MV-4-11 (cell line): ENCODE measurements at places on chromosomes 11 and 22.

- no peak for DNase-seq
Measured at GRCh38 chr11:107182978-107183377, 164.7 kb upstream of the GUCY1A2 start.

- no peak for DNase-seq
Measured at GRCh38 chr11:127648583-127648982, 648.0 kb upstream of the KIRREL3 start.

DNA sequence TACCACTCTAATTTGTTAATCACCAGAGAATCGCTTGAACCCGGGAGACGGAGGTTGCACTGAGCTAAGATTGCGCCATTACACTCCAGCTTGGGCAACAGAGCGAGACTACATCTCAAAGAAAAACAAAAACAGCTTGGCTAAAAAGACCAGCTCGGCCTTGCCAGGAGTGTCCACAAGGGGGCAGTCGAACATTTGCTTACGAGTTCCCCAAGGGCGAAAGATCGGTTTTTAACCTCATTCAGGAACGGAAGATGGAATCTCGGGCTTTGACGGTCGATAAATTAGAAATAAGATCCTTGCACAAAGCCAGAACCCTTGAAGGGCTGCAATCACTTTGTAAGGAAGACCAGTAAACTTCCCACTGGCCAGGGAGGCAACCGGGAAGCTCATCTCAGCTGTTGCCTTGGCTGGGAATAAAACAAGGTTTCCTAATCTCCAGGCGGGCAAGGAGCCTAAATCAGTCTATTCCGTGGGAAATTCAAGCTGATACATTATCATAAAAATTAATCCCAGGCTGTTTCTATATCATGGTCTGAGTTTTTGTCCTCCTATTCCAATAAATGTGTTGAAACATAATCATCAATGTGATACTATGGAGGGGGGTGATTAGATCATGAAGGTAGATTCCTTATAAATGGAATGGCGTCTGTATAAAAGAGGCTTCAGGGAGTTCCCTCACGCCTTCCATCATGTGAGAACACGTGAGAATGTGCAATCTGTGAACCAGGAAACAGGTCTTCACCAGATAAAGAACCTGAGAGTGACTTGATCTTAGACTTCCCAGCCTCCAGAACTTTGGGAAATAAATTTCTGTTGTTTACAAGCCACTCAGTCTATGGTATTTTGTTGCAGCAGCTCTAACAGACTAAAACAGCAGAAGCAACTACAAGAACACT is 14.9 kb upstream of the SLC29A2 start:
- DNase-seq: peak; percentile 82

GRCh38 chr11:115242982-115243381 is 261.2 kb downstream of the CADM1 start:
- DNase-seq: no peak

DNA sequence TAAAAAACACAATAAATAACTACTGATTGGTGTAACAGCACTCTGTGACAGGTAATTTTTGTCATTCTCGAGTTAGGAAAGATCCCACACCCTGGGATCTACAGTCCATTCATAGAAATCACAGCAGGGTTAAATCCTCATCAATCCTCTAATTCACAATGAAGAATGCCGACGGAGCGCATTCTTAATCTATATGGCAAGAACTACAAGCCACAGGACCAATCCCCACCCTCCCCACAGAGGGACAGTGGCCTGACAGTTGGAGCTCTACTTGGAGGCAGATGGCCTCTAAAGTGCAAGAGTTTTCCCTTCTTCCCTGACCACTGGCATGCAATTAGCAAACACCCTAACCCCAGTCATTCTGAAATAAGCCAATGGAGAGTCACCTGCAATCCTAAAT is 34.2 kb downstream of the TCF20 start:
- no peak for DNase-seq

DNA sequence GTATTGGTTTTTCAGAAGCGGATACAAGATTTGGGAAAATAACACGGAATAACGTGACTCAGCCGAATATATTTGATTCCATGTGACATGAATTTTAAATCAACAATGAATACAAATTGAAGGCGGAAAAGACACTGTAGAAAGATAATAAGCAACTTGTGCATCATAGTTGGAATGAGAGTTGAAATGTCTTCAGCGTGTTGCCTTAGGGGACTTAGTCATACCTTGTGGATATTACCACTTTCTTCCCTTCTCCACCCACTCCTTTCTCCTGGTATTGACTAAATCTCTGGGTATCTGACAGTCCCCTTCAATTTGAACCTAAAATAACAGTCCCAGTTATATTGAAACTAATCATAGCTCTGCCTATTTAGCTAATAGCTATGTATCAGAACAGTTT is 2373.1 kb upstream of the RAG2 start:
- DNase-seq: no peak

GRCh38 chr11:74680035-74680671 is 51.1 kb downstream of the CHRDL2 start:
- DNase-seq: no peak

GRCh38 chr22:29799217-29799680 is 32.1 kb downstream of the UQCR10 start:
- peak; percentile 98 for DNase-seq
